Progenitor cell of endocrine pancreas (in vitro differentiated cells): ENCODE measurements at places on chromosomes 1 and 21.
A peak's percentile ranks its signal among the peaks of the same experiment; 100 is the strongest.

GRCh38 chr1:90107990-90108389 lies 113.1 kb downstream of the ZNF326 start:
- DNase-seq = no peak

DNA sequence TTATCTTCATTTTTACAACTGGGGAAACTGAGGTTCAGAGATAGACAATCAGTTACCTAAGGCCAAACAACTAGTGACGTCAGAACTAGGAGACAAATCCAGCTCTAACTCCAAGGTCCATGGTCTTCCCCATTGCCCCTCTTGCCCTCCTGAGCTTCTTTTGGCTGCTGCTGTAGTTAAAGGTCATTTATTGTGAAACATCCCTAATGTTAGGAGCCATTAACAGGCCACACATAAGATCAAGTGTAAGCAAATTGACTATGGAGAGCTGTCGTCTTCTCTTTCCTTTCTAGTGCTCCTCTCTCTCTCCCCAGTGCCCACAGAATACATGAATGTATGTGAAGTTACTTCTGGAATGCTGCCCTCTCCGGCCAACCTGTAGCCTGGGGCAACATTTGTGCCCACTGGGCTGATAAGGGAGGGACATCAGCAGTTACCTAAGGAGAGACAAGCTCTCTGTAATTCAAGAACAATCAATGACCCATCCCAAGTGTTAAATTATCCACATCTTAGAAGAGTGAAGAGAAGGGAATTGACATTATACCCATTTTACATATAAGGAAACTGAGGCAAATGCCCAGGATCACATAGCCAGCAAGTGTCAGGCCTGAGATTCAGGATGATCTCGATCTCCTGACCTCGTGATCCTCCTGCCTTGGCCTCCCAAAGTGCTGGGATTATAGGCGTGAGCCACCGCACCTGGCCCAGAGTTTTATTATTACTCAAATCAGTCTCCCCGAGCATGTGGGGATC lies 40.1 kb downstream of the PTAFR start:
- DNase-seq = no peak

DNA sequence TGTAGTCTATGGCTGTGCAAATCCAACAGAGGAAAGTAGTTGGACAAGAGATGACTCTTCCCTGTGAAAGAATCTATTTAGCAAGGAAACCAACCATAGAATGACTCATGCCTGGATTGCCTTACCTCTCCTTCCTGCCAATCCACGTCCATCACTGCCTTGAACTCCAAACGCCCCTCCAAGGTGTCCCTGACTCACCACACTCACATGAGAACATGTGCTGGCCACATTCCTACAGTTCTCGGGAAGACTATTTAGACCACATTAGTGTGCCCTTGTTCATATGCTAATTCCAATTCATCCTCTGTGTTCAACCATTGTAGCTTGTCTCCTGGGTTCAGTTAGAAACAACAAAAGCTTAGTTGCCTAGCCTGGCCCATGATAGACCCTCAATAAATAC lies 157.3 kb downstream of the SLC30A10 start:
- DNase-seq = no peak

- DNase-seq = no peak
These were observed 50.6 kb upstream of the ANGPTL1 start for GRCh38 chr1:178921499-178921898.

DNA sequence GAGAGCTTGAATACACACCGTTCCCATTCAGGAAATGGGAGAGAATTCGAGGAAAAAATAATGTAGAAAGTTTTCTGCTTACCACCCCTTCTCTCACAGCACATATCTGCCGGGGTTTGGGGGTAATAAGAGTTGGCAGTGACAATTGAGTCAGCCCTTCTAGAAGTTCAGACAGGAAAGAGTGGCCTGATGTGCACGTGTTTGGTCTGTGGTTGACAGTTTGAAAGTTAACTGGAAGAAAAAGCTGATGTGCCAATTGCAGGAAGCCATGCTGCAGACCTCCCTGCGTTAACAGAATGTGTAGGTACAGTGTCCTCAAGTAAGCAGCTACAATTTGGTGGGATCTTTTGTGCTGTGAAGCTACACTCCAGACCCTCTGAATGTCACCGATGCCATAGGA lies 50.9 kb downstream of the DHX9 start:
- DNase-seq = no peak

DNA sequence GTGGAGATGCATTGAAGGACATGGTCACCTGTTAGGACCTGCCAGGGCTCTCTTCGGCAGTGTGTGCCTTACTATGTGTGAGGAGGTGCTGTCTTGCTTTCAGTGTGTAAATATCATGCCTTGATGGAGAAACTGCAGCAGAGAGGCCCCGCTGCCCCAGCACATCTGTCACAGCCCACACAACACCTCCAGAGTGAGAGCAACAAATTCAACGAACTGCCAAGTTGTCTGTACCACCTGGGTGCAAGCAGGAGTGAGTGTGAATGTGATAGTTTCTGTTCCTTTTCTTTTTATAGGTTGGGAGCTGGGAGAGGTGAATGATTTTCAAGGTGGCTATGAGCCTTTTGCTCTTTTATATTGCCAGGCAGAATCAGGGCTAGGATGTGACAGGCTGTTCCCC lies 114.6 kb upstream of the KIAA0040 start:
- no peak for DNase-seq

GRCh38 chr1:109242387-109242786 lies 7.0 kb upstream of the CELSR2 start:
- no peak for DNase-seq

- DNase-seq = no peak
These were observed 82.9 kb downstream of the MDM4 start for GRCh38 chr1:204599098-204599497.

DNA sequence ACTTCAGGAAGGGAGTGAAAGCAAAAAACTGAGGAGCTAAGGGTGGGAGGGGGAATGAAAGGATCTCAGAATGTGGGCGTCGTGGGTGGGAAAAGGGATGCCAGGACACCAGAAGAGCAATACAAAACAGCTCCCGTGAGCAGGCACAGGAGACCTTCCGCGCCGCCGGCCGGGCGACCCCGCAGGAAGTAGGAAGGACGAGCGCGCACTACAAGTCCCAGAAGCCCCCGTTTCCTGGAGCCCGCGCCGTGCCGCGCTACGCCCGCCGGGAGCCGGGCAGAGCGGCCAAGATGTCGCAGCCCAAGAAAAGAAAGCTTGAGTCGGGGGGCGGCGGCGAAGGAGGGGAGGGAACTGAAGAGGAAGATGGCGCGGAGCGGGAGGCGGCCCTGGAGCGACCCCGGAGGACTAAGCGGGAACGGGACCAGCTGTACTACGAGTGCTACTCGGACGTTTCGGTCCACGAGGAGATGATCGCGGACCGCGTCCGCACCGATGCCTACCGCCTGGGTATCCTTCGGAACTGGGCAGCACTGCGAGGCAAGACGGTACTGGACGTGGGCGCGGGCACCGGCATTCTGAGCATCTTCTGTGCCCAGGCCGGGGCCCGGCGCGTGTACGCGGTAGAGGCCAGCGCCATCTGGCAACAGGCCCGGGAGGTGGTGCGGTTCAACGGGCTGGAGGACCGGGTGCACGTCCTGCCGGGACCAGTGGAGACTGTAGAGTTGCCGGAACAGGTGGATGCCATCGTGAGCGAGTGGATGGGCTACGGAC lies at the start of gene PRMT6:
Gene PRMT6, plus strand, starts transcription at position 249 of the 771 bp plus-strand sequence. Its CDS starts 42 bp downstream, at position 291.
- DNase-seq = peak; percentile 65

DNA sequence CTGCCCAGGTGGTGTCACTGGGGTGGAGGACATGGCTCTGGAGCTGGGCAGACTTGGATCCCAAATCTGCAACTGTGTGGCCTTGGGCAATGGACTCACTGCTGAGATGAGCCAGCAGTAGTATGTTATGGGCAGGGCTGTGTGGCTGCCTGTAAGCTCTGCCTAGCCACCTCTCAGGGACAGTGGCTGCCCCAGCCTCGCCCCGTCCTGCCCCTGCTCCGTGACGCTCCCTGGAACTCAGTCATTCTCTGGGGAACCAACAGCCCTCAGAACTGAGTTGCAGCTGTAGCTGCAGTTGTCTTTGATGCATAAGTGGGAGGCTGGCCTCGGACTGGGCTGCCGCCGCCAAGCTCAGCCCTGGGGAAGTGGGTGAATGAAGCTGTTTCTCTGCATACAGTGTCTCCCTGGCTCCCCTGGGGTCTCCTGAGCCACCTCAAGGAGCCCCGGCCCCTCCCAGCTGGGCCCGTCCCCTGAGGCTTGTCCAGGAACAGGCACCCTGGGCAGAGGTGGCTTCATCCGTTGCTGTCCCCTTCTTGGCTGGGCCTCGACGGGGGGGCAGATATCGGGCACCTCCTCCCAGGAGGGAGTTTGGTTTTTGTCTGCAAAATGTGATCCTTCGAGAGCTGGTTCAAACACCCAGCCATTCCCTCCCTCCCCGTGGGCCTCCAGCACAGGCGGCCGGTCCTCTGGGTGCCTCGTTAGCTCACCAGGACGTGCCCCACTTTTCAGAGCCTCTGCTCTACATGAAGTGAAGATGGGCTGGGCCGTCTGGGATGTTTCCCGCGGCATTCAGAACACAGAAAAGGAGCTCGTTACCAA lies 26.2 kb upstream of the PLCH2 start:
- no peak for DNase-seq

DNA sequence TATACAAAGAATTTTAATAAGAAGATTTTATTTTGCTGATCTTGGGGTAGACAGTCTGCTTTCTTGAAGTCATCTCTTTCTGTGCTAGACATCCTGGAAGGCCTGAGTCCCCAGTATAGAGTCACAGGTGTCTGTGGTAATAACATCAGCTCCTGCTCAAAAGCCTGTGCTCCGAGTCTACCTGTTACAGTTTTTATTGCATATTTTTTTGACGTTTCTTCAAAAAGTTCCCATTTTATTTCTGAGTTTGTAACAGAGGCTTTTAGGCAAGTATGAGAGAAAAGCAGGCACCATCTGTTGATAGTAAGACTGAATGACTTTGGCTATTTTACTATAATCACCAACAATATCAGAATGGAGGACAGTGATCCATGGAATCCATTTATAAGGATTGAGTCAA lies 58.0 kb upstream of the WDR26 start:
- no peak for DNase-seq

GRCh38 chr1:219090607-219091006 lies 83.1 kb upstream of the LYPLAL1 start:
- DNase-seq = no peak

DNA sequence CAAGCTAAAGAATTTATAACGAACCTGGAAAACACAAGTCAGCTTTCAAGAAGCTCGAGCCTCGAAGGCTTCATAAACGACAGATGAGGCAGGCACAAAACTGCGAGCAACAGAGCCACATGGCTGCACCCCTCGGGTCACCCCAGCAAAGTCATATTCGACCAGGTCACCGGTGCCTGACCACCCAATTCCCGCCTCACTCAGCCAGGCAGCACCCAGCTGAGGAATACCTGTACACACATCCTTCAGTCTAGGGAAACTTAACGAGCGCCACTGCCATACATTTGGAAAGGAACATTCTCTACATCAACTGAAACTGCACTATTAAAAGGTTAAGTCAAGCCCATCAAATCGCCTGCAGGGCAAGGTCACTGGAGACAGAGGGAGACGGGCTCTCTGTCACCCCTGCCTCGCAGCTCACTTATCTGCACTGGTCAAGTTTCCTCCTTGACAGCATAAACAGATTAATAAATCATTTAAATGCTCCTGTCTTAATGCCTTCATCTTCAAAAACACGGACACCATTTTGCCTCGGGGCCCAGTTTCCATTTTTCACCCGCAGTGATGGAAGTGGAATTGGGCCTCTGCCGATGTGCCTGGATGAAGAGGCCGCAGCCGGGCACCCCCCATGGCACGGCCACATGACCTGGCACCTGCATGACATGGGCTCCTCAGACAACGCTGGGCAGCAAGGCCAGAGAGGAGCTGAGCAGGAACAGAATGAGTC lies 20.6 kb downstream of the NPHP4 start:
- no peak for DNase-seq

GRCh38 chr21:38310646-38311485 lies 54.1 kb downstream of the KCNJ15 start:
- no peak for DNase-seq

GRCh38 chr1:25503551-25504426 lies 39.6 kb upstream of the LDLRAP1 start:
- no peak for DNase-seq

DNA sequence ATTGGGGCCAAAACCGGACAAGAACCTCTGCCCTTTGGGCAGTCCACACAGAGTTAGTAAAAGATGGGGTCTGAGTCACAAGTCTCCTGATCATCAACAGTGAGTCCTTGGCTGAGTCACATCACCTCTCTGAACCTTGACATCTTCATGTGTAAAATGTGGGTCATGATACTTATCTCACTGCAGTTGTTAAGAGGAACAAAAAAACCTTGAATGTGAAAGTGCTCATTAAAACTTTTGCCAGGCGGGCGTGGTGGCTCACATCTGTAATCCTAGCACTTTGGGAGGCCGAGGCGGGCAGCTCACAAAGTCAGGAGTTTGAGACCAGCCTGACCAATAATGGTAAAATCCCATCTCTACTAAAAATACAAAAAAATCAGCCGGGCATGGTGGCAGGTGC lies 15.7 kb downstream of the S100A16 start:
- no peak for DNase-seq

DNA sequence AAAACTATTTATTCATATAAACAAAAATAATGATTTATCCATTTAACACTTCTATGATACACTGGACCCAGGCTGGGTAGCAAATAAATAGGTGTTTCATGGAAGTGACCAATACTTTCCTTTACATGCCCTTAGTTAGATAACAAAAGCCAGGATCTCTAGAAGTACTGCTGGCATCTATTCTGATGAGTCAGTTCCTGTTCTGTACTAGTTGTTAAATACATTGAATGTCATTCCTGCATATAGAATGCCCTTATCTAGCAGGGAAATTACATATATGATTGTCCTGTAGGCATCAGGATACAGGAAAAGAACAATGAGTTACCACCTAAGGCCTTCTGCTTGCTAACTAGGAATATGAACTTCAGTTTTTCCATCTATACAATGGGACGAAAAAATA lies 130.8 kb downstream of the HFM1 start:
- DNase-seq = no peak

- no peak for DNase-seq
These were observed 53.6 kb upstream of the HP1BP3 start for GRCh38 chr1:20840731-20841130.

DNA sequence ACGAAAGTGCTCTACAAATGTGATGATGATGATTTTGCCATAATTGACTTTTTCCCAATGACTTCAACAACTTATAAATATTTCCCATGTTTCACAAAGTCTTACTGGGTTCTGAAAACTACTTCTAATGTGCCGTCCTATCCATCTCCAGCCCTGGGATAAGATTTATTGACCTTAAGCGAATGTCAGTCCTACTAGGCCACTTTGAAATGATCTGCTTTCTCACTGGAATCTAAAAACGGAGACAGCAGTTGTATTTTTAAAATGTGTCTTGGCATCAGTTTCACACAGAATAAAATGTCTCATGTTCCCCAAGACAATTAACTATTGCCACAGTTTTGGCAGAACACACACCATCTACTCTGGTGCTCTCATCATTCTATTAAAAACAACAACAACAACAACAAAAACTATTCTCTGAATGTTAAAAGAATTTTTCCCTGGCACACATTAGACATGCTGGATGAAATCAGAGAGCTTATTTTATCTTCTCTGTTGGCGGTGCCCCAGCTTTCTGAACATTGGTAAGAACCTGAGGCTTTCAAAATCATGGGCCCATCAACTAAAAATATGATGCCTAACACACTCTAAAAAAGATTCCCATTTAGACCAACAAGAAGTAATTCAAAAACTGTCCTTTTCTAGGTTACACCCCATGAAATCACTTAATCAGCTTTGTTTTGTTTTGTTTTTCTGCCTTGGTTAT lies 23.1 kb upstream of the DNASE2B start:
- DNase-seq = no peak

- DNase-seq = no peak
These were observed 360.6 kb upstream of the USP24 start for GRCh38 chr1:55575571-55576279.

GRCh38 chr1:218537122-218537913 lies 192.2 kb downstream of the TGFB2 start:
- no peak for DNase-seq

GRCh38 chr21:41610042-41610839 lies 102.3 kb upstream of the TMPRSS2 start:
- peak; percentile 38 for DNase-seq
